ENCODE measurements at places on chromosomes 3 and 15.

- DNase-seq, result peak; percentile 77
Measured at GRCh38 chr3:184289426-184289938, 9.6 kb upstream of the PSMD2 start.

GRCh38 chr3:129627350-129628168 lies 21.1 kb upstream of the PLXND1 start:
- DNase-seq, result peak; percentile 78

DNA sequence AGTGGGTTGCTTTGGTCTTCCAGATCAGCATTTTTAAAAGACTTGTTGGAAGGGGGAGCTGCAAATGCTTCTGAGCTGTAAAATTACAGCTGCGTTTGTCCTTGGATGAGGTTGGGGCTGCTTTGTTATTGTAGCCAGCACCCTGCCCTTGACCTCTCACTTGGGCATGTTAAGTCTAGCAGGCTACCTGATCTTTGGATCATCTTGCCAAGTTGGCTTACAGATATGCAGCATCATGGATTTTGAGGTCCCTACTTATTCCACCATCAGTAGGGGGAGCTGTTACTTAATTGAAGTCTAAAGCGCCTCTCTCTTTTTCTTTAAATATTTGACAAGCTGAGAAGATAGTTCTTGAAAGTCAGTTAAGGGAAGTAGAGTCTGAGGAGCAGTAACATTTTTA lies 793.0 kb downstream of the MCTP2 start:
- DNase-seq, result no peak

- DNase-seq, result no peak
Measured at GRCh38 chr3:77513542-77513941, 473.6 kb downstream of the ROBO2 start.

DNA sequence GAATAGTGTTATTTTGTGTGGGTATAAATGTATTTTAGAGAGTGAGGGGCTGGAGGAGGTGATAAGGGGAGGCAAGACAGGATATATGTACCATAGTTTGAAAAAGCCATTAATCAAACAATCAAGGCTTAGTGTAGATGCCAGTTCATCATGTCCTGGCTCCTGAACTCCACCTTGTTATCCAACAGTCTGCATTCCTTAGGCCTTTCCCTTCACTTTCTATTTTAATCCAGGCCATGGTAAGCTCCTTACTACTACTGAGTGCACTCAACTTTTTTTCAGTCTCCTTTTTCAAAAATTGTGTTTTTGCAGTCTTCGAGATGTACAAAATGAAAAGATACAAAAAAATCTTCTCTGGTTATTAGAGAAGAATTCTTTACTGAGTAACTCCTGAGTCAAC lies 700.5 kb upstream of the NAALADL2 start:
- no peak for DNase-seq

DNA sequence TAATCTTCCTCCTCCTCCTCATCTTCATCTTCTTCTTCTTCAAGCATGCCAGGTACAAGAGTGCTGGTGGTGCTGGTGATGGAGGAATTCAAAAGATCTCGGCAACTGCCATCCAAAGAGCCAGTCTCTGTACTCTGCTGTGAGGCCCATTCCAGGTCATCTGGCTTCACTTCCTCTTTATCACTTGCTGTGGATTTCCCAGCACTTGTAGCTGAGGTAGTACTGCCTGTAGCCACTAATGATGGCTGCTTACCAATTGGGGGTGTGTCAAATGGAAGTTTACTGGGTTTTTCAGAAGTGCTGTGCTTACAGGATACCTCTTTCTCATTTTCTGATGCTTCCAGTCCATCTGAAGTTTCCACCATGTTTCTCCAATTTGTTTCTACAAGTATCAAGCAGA lies 28.8 kb upstream of the SHC4 start:
- no peak for DNase-seq

GRCh38 chr3:13745636-13746035 lies 134.2 kb downstream of the WNT7A start:
- no peak for DNase-seq

GRCh38 chr3:27289769-27290413 lies 79.3 kb downstream of the NEK10 start:
- no peak for DNase-seq

DNA sequence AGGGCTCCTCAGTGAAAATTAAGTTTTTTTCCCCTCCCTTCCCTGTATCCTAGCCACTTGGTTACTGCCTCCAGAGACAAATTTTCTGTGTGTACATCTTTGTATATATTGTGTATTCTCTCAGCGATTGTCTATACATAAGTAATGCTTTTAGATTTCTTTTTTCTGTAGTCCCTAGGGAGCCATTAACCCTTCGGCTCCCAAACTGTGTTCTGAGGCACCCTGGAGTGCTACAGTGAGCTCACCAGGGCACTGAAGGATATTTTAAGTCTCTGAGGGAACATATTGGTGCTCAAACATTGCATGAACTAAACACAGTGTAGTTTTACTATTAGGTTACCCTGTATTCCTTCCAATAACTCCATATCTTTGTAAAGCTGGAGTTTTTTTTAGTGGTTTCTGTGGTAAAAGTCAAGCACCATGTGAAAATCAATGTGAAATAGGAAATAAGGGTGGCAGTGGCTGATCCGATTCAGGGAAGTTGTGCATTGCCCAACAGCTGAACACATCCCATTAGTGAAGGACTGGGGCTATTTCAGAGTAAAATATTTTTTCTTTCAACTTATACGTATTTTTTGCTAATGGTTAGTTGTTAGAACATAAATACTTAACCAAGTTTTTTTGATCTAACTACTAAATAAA lies 43.0 kb downstream of the USP13 start:
- DNase-seq, result no peak

- no peak for DNase-seq
Measured at GRCh38 chr3:72543246-72543645, 305.0 kb downstream of the SHQ1 start.

DNA sequence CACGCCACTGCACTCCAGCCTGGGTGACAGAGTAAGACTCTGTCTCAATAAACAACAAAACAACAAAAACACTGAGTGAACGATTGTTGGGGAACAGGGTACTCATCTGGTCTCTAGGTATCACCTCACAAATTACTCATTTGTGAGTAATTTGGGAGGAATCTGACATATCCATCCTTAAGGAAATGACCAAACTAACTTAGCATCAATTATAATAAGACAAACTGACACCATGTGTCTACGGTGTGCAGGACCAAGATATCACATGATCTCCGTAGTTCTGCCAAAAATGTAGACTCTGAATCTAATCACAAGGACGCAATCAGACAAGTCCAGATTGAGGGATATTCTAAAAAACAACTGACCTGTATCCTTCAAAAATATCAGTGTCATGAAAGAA lies 12.0 kb upstream of the DAPK2 start:
- DNase-seq, result no peak

GRCh38 chr15:31228980-31229826 lies 97.4 kb upstream of the KLF13 start:
- DNase-seq, result no peak

DNA sequence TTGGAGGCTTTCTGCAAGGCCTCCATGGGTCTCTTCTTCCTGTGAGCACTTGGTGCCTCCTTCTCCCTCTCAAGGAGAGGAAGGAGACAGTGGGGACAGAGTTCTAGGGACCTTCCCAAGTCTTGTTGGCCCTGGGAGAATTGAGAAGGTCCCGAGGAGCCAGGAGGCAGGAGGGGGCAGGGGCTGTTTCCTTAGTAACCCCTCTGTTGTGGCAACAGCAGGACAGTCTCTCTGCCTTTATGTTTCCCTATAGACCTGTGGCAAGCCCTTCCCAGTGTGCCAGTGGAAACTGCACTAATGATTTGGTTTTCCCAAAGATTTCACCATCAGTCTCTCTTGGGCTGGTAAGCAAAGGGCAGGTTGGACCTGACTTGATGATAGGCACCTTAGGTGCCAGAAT lies 87.8 kb upstream of the GALNT15 start:
- DNase-seq, result no peak

GRCh38 chr3:50510325-50510724 lies 6.9 kb upstream of the CACNA2D2 start:
- DNase-seq, result no peak

DNA sequence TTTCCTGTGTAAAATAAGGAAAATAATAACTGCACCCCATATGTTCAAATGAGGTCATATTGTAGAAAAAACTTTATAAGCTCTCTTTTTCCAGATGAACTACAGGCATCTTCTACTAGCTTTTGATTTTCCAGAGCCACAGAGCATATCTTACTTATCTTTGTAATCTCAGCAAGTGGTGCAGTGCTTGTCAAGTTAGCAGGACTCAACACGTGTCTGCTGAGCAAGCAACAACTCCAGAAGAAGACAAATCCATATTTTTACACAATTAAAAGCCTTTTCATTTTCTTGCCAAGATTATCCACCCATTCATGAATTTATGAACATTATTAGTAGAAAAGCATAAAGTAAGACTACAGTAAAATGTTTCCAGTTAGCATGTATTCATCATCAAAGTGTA lies 14.4 kb upstream of the TSC22D2 start:
- DNase-seq, result no peak

DNA sequence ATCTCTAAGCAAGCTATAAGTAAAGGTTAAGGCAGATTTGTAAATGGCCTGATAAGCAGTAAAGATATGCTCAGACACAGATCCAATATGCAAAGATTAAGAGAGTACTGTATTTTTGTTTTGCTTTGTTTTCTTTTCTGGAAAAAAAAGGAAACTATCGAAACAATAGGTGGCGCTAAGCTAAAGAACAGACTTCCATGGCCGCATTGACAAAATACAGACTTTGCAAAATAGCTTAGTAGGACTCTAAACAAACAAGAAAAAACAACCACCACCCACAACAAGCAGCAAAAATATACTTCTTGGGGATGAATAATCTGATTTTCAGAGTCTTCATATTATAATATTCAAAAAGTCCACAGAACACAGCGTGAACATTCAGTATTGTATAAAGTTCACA lies 758.4 kb upstream of the ROBO1 start:
- DNase-seq, result no peak

- no peak for DNase-seq
Measured at GRCh38 chr3:149449182-149449581, 25.3 kb upstream of the TM4SF4 start.

GRCh38 chr15:100879061-100879463 lies 569 bp upstream of the ALDH1A3 start:
- peak; percentile 37 for DNase-seq

DNA sequence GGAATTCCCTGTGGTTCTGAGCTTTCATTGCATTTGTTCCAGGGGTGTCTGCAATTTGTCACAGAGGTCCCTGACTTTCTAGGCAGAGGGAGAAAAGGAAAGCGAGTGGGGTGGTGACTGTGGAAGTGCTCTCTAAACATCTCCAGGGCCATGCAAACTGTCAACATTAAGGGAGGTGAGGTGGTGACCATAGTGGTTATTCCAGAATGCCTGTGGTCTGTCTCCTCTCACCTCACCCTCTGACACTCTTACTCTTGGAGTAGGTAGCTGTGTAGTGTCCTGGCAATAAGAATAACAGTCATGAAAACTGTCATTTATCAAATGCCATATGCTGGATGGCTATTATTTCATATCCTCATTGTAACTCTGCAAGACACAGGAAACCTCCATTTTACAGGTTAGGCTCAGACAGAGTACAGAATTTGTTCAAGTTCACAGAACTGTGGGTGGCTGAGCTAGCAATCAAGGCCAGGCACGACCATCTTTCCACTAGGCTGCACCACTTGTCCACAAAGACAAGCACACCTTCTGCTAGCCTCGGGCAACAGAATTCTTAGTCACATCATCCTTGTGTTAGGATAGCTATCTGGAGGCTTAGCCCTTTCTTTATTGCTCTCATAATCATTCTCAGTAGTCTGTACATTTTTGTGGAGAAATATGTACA lies 179.4 kb downstream of the CD47 start:
- no peak for DNase-seq

DNA sequence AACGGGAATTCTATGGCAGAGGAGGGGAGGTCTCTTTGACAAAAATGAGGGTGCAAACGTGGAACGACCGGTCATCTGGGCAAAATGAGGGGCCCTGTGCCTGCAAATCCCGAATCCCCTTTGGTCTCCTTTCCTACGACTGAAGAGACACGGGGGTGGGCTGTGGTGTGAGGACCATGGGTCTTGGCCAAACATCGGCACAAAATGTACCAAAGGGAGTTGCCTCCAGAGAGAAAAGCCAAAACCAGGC lies 498 bp downstream of the ZNF280D start:
- no peak for DNase-seq

- no peak for DNase-seq
Measured at GRCh38 chr3:100796556-100796955, 87.3 kb downstream of the TFG start.

- no peak for DNase-seq
Measured at GRCh38 chr3:191721390-191721861, 260.5 kb downstream of the PYDC2 start.

DNA sequence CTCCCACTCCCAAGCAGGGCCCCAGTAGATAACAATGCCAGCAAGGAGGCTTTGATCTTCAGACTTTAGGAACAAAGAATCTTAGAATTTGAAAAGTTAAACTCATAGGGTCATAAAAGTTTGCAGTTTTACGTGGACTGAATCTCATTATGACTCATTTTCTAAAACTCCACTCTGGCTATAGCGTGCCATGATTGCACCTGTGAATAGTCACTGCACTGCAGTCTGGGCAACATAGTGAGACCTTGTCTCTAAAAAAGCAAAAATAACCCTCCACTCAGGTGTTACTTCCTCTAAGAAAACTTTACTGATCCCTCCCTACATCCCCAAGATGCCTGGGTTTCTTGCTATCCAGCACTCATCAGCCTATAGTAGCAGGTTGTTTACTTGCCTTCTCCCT lies 104.5 kb downstream of the IL20RB start:
- DNase-seq, result no peak

GRCh38 chr3:16171009-16171408 lies 3.5 kb upstream of the GALNT15 start:
- DNase-seq, result no peak

GRCh38 chr3:124774327-124774718 lies 44.1 kb downstream of the UMPS start:
- no peak for DNase-seq

- no peak for DNase-seq
Measured at GRCh38 chr3:22907161-22907780, 295.9 kb upstream of the UBE2E2 start.

DNA sequence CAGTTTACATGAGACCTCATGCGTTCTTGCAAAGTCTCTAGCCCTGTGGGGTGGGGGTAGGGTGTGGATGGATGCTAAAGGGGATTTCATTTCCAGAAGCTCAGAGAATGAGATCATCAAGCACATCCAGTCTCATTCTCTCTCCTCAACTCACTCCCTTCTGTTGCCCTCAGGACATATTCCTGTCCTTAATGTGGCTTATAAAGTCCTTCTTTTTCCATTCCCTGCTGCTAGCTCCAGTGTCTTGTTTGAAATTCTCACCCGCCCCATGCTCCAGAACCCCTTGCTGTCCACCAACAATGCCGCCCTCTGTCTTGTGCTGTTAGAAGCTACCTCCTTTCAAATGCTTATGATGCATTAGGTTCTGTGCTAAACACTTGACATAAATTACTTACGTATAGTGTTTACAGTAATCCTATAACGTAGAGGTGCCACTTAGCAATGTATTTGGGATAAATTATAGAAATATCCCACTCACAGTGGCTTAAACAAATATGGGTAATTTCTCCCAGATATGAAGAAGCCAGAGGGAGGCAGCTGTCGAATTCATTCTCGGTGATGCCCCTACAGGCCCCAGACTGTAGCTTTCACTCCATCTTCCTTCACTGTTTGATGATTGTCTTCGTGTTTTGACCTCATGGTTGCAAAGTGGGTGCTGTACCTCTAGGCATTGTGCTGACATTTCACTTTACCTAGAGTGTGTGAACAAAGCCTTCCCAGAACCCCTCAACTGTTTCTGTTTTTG lies 273.1 kb upstream of the TBL1XR1 start:
- DNase-seq, result no peak
